ENCODE measurements at places on chromosomes 4 and X.

- DNase-seq = no peak
Measured at GRCh38 chrX:118493653-118494297, 1.8 kb upstream of the DOCK11 start.

- no peak for DNase-seq
Measured at GRCh38 chr4:83979773-83980172, 443.9 kb downstream of the GPAT3 start.

DNA sequence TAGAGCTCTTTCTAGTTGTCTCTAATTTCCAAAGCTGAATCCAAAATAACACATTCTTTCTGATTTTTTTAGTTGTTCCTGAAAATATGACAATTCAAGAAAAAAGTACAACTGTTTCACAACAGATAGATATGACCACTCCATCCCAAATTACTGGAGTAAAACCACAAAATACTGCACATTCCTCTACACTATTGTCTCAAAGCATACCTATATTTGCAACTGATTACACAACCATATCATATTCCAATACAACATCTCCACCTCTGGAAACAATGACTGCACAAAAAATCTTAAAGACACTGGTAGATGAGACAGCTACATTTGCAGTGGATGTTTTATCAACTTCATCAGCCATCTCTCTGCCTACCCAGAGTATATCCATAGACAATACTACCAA is 43.6 kb downstream of the ADGRG4 start:
- no peak for DNase-seq

- DNase-seq = no peak
Measured at GRCh38 chrX:134206221-134206620, 30.8 kb upstream of the CCDC160 start.

GRCh38 chr4:41881981-41882624 is 53.1 kb upstream of the TMEM33 start:
- DNase-seq = no peak

DNA sequence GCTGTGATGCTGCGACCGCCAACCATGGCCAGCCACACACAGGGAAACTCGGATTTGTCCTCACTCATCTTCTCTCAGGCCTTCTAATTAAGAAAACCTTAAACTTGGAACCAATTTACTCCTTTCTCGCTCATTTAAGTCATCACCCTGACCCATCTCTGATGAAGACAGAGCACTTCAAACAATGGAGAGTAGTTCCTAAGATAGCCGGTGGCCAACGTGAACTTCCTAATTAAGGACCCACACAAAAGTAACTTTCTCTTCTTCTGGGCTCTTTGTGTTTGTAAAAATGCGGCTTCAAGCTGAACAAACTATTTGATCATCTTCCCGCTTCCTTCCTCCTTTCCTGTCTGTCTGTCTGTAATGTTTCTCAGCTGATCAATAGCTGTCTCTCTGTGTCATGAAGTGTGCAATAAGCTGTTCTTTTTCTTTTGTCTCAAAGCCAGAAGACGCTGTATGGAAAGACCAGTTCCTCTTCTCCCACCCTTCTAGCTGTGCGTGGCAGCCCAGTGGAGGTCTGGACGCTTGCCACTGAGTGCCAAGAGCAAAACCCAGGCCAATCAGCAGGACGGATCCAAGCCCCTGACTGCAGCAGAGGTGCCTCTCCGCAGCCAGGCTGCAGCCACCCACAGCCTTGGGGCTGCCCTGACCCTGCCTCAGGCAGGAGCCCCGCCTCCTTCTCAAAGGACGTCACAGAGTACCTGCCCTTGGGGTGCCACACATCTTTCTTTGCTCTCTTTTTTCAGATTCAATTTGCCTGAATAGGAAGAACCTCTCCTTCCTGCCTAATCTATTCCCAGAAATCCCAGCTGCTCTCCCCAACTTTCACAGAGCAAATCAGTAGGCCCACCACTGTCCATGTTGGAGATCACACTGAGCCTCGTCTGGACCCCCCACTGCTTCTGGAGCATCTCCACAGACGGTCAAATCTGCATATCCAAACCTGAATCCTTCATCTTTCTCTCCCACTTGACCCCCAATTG is 59.3 kb downstream of the MAML3 start:
- DNase-seq = peak; percentile 60

- no peak for DNase-seq
Measured at GRCh38 chr4:154160519-154161301, 330.9 kb downstream of the DCHS2 start.

- no peak for DNase-seq
Measured at GRCh38 chr4:118254368-118254767, 98.4 kb downstream of the PRSS12 start.

GRCh38 chr4:153273751-153274150 is 69.5 kb downstream of the TRIM2 start:
- no peak for DNase-seq

GRCh38 chrX:39848243-39848642 is 249.5 kb downstream of the BCOR start:
- no peak for DNase-seq

- no peak for DNase-seq
Measured at GRCh38 chrX:148661035-148661434, 160.6 kb downstream of the AFF2 start.

DNA sequence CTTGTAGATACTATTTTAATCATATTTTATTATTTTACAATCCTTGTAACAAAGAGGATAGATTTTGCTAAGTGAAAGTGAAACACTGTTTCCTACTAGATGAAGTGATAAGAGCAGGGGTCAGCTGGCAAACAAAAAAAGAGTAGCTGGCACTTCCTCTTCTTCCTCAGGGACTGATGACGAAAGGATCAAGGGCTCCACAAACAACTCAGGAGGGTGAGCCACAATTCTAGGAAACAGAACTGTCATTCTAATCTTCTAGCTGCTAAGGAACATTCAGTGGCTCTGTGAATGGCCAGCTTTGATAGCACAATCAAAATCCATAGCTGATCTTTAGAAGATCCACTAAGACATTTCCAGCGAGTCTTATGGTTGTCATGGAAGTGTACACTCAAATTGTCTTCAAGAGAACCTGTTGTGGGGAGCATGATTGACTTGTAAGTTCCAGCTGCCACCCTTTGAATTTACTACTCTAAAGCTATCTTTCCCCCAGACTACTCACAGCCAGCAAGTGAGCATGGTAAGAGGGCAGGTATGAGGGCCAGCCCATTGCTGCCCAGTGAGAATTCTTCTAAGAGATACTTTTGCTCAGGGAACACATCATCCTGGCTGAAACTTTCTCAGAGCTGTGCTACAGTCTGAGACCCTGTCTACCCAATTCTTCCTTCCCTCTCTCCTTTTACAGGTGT is 275.7 kb upstream of the RASGEF1B start:
- no peak for DNase-seq

Data from stimulated activated CD4-positive, alpha-beta T cell treated with anti-CD3 and anti-CD28 coated beads, Interleukin-4, amount 100 ng/mL, for 1 hour (primary cell).